Suppressor macrophage treated with lipopolysaccharide for 4 hours (primary cell): ENCODE measurements at places on chromosomes 16 and 17.

DNA sequence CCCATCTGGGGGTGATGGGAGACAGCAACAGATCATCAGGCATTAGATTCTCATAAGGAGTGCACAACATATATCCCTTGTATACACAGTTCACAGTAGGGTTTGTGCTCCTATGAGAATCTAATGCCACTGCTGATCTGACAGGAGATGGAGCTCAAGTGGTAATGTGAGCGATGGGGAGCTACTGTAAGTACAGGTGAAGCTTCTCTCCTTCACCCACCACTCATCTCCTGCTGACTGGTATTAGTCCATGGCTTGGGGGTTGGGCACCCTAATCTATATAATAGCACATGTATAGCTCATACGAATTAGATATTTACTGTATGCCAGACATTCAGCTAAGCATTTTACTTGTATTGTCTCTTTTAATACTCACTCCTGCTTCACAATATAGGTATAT is 101.7 kb downstream of the MAP2K6 start:
- no peak for DNase-seq

DNA sequence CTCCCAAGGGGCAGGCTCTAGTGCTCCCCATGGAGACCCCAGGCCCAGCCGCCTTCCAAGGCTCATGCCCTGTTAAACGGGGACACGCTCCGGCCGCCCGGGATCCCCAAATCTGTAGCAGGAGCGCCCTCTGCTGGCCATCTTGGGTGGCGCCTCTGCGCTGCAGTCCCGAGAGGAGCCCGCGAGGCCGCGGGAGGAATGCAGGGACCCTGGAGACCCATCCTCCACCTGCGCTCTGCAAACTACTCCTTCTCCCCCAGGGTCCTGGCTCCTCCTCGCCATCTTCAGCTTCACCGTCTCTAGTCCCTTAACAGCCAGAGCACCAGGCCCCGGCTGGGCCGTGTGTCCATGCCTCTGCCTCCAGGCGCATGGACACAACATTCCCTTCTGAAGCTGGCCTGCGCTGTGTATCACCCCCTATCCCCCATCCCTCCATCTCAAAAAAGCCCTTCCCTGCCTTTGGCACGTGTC is 23.6 kb upstream of the KRT17 start:
- peak; percentile 88 for DNase-seq

GRCh38 chr17:67576471-67577115 is 141.1 kb upstream of the NOL11 start:
- no peak for DNase-seq

GRCh38 chr16:70713342-70713741 is 27.5 kb upstream of the MTSS2 start:
- DNase-seq = no peak

DNA sequence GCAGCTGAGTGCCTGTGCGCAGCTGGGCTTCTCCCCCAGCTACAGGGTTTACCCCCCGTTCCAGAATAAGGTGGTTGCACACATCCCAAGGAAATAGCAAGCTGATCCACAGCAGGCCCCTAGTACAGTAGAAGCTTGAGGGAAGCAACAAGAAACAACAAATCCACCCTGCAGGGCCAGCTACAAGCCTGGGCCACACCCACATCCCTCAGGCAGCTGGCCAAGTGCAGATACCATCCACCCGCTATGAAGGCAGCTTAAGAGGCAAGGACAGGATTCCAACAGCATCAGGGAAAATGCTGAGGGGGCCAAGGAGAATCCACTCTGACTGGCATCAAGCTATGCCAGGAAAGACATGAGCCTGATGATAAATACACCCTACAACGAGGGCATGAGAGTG is 66.9 kb upstream of the RCVRN start:
- DNase-seq = no peak

DNA sequence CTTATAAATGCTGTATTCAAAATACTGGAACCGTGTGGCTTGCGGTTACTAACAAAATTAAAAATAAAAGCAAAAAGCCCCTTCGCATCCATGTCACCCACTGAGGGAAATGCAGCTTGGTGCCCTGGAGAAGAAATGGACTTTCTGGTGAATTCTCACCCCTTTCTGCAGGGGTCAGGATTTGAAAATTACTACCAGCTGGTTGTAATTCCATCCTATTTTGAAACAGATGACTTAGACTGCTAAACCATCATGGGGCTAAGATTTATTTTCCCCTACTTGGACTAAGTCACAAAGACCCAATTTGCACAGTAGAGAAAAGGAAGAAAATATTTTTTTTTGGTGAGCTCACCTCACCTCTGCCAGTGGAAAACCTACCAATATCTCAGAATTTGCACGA is 111.4 kb upstream of the MYOCD start:
- DNase-seq = no peak

DNA sequence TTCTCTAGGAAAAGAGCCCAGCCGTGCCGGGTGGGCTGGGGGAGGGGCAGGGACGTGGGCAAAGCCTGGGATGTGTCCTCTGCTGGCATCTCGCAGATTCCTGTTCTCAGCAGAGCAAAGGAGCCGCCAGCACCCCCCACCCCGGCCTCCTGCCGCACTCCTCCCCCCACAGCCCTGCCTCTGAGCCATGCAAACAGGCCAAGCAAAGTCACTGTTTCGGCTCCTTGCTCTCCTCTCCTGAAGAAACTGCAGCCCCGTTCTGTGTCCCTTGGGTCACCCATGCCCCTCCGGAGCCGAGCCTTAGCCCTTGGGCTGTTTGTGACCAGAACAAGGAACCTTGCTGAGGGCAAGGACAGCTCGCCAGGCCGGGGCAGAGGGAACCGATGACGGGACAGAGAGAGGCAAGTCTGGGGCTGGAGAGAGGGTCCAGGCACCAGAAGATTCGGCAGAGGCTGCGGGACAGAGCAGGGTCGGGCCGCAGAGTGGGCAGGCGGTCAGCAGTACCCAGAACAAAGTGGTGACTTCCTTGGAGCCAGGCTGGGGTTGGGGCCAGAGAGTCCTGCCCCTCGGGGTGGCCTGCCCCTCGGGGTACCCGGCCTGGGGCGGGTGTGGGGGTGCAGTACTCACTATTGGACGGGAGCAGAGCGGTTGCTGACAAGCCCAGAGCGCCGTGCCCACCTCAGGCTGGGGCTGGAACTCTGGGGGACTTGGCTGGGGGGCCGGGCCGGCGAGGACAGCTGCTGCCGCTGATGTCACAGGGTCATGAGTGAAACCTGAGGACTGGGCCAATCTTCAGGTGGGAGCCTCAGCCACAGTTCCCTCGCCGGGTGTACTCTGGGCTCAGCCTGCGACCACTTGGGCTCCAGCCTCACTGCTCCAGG is 9.2 kb upstream of the PRR29 start:
- no peak for DNase-seq

DNA sequence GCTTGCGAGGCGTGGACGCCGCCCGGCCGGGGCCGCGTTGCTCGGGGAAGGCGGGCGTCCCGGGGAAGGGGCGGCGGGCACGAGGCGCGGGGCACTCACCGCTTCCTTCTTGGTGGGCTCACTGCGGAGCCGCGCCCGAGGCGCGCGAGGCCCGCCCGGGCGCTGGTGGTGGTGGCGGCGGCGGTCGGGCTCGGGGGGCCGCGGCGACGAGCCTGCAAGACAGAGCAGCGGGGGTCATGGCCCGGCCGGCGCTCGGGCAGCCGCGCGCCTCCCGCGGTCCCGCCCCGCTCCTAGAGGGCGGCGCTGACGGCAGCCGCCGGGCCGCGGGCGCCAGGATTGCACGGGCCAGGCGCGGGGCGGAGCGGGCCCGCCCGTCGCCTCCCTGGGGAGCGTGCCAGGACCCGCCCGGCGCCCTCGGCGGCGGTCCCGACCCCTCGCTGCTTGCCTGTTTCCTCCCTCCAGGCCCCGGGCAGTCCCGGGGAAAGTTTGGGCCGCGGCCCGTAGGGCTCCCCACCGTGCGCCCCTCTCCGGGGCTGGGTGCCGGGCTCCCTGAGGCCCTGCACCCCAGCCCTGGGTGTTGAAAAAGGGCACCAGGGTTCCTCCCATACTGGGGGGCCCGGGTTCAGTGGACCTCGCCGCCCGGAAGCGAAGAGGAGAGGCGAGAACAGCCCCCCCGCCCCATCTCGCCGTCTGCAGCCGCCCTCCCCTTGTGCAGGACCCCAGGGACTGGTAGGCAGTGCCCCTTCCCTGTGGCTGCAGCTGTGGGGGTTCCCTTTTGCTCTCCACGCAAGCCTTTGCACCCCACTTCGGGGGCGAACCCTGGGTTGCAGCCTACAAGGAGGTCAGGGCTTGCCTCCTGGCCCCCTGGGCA is at the start of gene C16orf74:
TSS of gene C16orf74 (minus strand) at position 270 of the 871 bp plus-strand sequence. CDS start 15,879 bp downstream, outside the sequence.
- DNase-seq = peak; percentile 64

GRCh38 chr16:80202831-80203413 is 337.9 kb upstream of the DYNLRB2 start:
- DNase-seq = no peak

DNA sequence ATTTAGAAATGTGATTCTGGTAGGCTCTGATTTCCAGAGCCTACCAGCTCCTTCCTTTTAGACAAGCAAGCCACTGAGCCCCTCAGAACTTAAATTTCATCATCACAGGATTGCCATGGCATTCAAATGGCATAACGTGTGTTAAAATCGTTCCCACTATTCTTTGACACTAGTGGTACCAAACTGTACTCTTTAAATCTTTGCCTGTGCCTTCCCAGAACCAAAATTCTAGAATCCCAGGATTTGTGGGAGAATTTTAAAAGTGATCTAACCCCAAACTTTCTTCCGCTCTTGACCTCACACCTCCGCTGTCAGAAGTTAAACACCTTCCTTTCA is 287 bp upstream of the INTS2 start:
- DNase-seq = no peak

DNA sequence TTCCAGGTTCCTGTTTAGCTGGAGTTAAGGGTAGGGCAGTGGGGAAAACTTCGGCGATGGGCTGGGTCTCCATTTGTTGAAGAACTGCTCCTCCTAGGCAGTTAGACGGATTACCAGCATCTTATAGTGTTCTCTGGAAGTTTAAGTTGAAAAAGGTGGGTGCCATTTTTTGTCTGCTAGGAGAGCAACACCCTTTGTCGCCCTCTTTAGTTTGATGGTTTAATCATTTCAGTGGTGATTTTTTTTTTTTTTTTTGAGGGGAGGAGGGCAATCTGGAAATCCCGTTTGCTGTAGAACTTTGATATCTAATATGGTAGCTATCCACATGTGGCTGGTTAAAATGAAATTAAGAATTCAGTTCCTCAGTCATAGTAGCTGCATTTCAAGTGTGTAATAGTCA is 4.1 kb downstream of the UBFD1 start:
- no peak for DNase-seq
